ENCODE measurements at places on chromosomes 7 and 10.

GRCh38 chr10:111439034-111439842, 362.4 kb downstream of the ADRA2A start:
- no peak for DNase-seq

DNA sequence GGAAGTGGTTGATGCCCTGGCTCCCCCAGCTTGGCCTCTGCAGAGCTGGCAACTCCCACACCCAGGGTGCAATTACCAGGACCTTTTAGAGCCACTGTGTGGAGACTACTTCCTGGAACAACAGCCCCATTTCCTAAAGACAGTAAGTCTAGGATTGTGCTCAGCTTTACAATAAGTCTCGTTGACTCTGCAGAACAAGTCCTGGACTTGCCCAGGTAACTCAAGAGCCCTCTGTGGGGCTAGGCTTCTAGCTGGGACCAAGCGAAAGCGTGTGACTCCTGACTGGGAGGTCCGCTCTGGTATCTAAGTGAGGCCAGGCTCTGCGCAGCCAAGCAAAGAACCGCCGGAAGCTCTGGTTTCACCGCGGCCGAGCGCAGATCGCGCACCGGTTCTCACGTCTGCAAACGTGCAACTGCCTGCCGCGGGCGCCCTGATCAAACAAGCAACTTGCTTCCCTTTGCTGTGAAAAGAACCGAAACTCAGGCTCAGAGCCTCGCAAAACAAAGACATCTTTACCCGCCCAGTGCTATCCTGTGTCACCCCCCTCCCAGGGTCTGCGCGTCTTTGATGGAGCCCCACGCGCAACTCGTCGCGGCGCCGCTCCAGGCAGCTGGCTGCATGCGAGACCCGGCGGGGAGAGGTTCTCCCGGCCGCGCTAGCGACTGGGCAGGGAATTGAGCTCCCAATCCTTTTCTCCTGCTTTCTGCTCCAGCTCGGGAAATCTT, 4.4 kb upstream of the PDLIM1 start:
- DNase-seq, result peak; percentile 14

- DNase-seq, result no peak
Observed at GRCh38 chr7:96184783-96185182, 137.1 kb downstream of the SLC25A13 start.

DNA sequence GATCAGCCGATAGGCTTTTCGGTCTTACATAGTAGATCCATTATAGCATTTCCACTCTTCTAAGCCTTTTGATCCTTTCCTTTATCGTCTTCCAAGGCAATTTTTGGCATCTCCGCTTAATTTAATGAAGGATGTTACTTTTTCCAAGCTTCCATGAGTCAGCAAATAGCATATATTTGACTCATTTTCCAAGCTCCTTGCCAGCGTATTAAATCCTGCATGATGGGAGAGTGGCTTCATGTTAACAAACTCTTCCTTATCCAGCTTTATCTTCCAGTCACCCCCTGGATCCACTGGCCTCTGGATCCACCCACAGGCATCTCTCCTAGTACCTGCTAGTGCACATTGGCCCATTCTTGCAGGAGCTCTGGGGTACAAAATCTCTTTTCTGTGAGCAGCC, 13.0 kb downstream of the OR9A2 start:
- DNase-seq, result no peak

GRCh38 chr10:101550965-101551364, 37.1 kb downstream of the POLL start:
- no peak for DNase-seq

DNA sequence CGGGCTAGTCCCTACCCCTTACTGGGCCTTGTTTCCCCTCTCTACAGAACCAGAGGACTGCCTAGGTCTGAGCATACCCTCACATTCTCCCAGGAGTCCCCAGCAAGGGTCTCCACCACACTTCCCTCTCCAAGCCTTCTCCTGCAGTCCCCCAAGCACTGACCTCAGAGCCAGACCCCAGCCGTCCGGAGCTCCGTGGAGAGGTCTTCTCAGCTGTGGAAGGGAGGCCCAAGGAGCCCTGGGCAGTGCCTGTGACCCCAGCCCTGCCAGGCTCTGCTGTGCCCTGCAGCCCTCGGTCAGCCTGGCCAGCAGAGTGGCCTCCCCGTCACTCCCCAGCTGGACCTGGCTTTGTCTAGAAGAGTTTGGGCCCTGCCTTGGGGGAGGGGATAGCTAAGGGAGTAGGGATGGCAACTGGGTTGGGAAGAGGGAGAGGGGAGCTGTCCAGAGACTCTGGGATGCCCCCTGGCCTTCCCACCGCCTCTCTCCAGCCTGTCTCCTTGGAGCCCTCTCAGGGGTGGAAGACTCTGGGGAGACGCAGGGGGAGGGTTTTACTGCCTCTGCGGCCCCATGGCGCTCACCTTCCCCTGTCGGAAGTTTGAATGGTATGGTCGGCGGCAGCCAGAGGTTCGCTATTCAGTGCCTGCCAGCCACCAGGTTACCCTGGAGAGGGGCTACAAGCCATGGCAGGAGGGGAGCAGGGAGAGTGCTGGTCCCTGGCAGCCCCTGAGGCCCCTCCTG, at the start of gene C10orf105:
Gene C10orf105, minus strand, starts transcription at position 315 of the 738 bp plus-strand sequence. CDS start 3,441 bp downstream, outside the sequence.
- no peak for DNase-seq
